Smooth muscle cell of trachea (primary cell): ENCODE measurements at places on chromosomes 1 and 21. TPM values are rescaled to one million over a fixed set of nuclear protein-coding genes. Genes with fewer than 3 reads are reported as not detected.

Gene LRRC42
- 34.4 and 35.3 TPM in 2 replicates for total RNA-seq

Gene HEYL
- not detected in 2 replicates for total RNA-seq

Gene CFHR3
- total RNA-seq, result not detected in 2 replicates

Gene THEMIS2
- 5.2 and 15.4 TPM in 2 replicates for total RNA-seq

Gene F5
- under 0.01 TPM in 1 of 2 replicates, not detected in the other for total RNA-seq

Gene TAS1R2
- not detected in 2 replicates for total RNA-seq

Gene GUCA2B
- total RNA-seq, result not detected in 2 replicates

Gene ATAD3C
- total RNA-seq, result under 0.01 TPM in 1 of 2 replicates, not detected in the other

Gene PIGR
- total RNA-seq, result not detected in 2 replicates

Gene LIN28A
- total RNA-seq, result not detected in 2 replicates

Gene THEM5
- total RNA-seq, result 0.17 TPM in 1 of 2 replicates, not detected in the other

Gene LINGO4
- total RNA-seq, result not detected in 2 replicates

Gene BARHL2
- total RNA-seq, result not detected in 2 replicates

Gene TSTD1
- 10.6 and 34.8 TPM in 2 replicates for total RNA-seq

Gene FCRL5
- not detected in 2 replicates for total RNA-seq

Gene CELA2A
- total RNA-seq, result not detected in 2 replicates

Gene ARHGEF16
- not detected in 2 replicates for total RNA-seq

Gene FAM229A
- 1.6 and 2.3 TPM in 2 replicates for total RNA-seq

Gene AMY1C
- not detected in 2 replicates for total RNA-seq

Gene GPR157
- 1.9 and 6.8 TPM in 2 replicates for total RNA-seq

Gene KCNJ15
- total RNA-seq, result 0.58 and 1.7 TPM in 2 replicates

Gene CCDC17
- total RNA-seq, result 0.99 and 1.6 TPM in 2 replicates

Gene OR10R2
- total RNA-seq, result not detected in 2 replicates

Gene RNF19B
- total RNA-seq, result 11.3 and 13.2 TPM in 2 replicates

Gene EPHB2
- total RNA-seq, result 20.5 and 47.3 TPM in 2 replicates

Gene S100A9
- total RNA-seq, result not detected in 2 replicates

Gene CELA3A
- total RNA-seq, result not detected in 2 replicates

Gene ZNF648
- total RNA-seq, result not detected in 2 replicates

Gene CNR2
- total RNA-seq, result not detected in 2 replicates

Gene CACNA1E
- total RNA-seq, result not detected in 2 replicates
